ENCODE measurements at places on chromosomes 3 and 15.

- DNase-seq, result no peak
These were observed 63.1 kb downstream of the TBL1XR1 start for GRCh38 chr3:177133860-177134815.

GRCh38 chr3:111332488-111333080 lies 209.4 kb upstream of the CD96 start:
- DNase-seq, result no peak

GRCh38 chr15:83837945-83838571 lies 184.1 kb downstream of the ADAMTSL3 start:
- no peak for DNase-seq

DNA sequence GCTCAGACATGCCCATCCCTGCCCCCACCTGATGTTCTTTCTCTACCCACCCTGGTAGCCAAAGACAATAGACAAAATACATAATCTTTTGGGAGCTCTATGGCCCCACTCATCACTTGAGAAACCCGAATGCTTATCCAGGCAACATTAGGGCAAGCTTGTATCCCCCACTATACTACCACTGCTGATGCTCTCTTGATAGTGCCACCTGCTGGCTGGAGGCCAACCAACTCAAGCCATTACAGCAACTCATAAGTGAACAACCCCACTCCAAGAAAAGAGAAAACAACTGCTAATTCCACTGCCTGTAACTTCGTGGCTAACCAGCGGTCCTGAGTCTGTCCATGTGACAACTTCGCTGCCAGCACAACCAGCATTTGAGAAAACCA lies 342.5 kb upstream of the TGFBR2 start:
- no peak for DNase-seq

DNA sequence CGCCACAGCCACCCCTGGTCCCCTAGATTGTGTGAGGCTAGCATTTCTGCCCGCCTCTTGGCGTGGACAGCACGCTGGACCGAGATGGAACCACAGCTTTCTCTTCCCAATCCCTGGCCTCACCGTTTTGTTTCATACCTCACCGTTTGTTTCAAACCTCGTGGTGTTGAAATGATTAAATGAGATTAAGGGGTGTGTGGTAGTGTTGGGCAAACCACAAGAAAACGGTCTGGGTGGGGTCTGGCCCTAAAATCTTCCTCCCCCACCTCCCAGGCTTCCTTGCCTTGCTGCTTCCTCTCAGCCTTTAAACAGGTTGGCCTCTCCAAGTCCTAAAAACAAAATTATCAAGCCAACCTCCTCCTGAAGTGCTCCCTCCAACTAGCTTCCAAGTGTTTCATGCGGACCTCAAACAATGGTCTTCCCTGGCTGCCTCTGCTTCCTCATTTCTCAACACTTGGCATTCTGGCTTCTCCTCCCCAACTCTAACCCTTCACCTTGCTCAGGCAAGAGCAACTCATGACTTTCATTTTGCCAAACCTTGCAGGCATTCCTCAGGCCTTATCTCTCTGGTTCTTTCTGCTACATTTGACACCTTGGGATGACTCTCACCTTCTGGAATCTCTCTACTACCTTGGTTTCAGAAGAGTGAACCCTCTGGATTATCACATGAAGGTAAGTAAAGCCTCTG lies 1.4 kb upstream of the ATP13A3 start:
- no peak for DNase-seq

- DNase-seq, result no peak
These were observed 213.0 kb downstream of the MEIS2 start for GRCh38 chr15:36887214-36887961.

DNA sequence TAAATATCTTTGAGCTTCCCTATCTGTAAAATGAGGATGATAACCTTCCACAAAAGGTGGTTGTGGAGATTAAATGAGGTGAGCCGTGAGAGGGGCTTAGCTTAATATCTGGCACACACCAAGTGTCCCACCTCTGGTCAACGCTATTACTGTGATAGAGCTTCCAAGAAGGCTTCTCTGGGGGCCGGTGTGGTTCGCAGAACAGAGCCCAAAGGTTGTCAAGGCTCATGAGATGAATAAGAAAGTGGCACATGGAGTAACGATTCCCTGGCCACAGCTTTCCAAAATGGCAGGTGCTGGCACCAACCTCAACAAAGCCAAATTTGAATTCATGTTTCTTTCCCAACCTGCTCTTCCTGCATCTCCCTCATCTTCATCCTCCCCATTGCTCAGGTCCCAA lies 10.4 kb downstream of the KY start:
- no peak for DNase-seq

DNA sequence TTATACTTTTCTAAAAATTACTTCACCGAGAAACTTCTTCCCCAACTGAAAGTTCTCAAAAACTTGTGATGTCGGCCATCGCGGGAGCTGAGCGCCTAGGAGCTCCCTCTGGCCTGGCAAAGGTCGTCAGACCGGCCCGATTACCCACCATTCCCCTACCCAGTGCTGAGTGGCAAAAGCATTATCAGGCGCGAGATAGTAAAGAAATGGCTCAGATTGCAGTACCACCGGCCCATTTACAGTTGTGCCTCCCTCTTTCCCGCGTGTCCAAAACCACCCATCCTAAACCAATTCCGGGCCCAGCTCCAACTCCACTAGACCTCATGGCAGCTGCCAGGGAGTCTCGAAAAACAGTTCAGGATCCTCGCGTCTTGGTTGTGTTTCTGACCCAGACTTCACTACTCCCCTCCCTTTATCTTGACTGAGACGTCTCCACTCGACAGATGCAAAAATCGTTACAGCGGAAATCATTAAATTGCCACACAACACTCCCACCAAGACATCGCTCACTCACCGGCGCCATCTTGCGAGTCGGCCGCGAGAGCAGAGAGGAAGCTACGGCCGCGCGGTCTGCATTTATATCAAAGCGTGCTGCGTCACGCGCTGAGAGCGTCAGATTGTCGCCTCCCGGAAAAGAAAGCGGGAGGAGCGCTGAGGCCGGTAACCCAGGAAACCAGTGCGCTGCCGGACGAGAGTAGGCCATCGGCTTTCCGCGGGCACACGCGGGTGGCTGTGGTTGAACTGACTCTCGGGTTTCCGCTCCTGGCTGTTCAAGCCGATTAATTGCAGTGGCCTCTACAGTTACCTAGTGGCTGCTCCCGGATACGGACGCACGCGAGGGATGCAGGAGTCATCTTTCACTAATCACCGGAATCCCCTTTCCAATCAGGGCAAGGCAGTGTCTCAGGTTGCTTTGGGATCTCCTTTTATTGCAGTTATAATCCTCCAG lies at the start of gene RPL22L1:
Gene RPL22L1 (minus strand): TSS at position 551 of the 949 bp plus-strand sequence. CDS start 28 bp downstream, at position 523.
- peak; percentile 87 for DNase-seq

DNA sequence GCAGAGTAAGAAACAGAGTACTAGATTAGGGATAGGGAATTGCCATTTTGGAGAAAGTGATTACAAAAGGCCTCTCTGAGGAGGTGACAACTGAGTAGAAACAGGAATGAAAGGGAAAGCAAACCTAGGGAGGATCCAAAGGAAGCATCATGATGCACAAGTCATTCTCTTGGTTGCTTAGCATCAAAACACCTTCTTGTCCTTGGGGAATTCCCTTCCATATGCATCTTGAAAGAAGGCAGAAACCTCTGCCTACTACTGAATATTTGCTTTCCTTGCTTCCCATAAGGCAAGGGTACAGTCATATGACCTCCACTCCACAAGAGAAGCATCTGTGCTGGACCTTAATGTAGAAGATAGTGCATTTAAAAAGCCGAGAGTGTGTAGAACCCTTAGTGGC lies 24.1 kb downstream of the GABPB1 start:
- DNase-seq, result no peak

DNA sequence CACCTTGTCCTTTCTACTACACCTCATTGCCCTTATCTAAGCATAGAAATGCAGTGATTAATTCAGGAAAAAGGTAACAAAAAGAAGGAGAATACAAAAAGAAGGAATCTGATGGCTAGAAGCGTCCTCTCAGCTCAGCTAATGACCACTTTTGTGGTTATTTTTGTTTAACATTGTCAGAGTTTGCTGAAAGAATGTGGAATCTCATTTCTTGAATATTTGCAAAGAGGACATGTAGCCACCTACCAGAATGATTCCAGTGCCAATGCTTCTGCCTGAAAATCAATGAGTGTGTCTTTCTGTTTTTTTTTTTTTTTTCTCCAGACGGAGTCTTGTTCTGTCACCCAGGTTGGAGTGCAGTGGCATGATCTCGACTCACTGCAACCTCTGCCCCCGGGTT lies 24.5 kb downstream of the NANOGP8 start:
- DNase-seq, result no peak

DNA sequence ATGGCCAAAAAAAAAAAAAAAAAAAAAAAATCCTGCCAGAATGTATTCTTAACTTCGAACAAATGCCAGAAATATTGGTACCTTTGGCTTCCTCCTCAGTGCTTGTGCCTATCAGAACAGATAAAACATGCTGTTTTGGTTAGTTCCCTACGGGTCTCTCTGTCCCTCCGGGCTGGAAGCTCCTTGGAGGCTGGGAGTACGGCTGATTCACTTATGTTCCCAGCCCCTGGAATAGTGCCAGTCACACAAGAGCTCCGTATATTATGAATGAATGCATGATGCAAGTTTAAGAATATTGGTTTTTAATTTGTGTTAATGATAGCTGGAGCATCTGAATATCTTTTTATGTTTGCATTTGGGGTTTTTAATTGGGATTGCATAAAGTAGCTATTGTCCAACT lies 44.0 kb downstream of the NR2F2 start:
- DNase-seq, result no peak

- DNase-seq, result no peak
These were observed 226.5 kb downstream of the NLGN1 start for GRCh38 chr3:173624086-173624485.

DNA sequence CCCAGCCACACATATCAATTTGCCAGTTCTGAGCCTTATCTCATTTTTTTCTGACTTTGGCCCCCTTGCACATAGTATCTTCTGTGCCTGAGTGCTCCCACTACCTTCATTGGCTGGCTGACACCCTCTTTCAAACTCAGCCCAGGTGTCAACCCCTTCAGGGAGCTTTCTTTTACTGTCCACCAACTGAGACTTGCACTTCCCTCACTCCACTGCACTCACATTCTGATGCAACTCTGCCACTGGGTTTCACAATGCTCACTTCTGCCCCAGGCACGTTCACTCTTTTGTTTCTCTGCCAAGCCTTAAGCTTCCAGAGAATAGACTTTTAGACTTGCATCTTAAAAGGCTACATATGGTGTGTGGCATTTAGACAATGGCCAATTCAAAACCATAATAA lies 101.5 kb upstream of the CBLB start:
- no peak for DNase-seq
